Osteocyte (in vitro differentiated cells): ENCODE measurements at places on chromosomes 6 and 20. TPM values are rescaled to one million over a fixed set of nuclear protein-coding genes. Genes with fewer than 3 reads are reported as not detected.

GRCh38 chr20:1267161-1267560 is 1.1 kb downstream of the SNPH start:
- no peak for DNase-seq
- H3K36me3 ChIP-seq: no peaks in the 10 kb centered on the region
- H3K4me1 ChIP-seq: peaks cover 17% of the 10 kb centered on the region
- H3K4me3 ChIP-seq: peak overlapping the region; percentile 84

DNA sequence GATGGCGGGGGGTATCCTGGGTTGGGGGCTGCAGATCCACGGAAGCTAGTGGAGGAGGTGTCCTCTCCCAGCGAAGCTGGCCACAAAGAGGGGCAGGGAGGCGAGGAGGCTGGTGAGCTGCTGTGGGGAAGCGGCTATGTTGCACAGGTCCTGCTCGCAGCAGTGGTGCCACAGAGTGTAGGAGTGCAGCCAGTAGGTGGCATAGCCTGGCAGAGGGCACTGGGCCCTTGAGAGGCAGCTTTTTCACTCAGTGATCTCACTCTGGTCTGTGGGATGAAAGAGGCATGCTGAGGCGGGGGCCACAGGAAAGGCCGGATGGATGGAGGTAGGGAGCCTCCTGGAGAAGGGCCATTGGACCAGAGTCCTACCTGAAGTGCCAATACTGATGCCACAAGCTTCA is 2.9 kb upstream of the LY6G6D start:
- peaks cover 9% of the 10 kb centered on the region for H3K27me3 ChIP-seq
- no peaks in the 10 kb centered on the region for H3K36me3 ChIP-seq
- DNase-seq: no peak
- no peak overlapping the region for H3K4me3 ChIP-seq
- H3K4me1 ChIP-seq: peaks cover 6% of the 10 kb centered on the region

- H3K36me3 ChIP-seq: no peaks in the 10 kb centered on the region
- no peak overlapping the region for H3K27ac ChIP-seq
- no peaks in the 10 kb centered on the region for H3K4me1 ChIP-seq
- no peak overlapping the region for H3K4me3 ChIP-seq
- DNase-seq: no peak
Measured at GRCh38 chr20:61918548-61918947, 147.1 kb downstream of the TAF4 start.

Gene TMEM200A
- total RNA-seq: 11.2 and 11.5 TPM in 2 replicates

Gene PDE7B
- total RNA-seq: 3.4 and 3.9 TPM in 2 replicates
